ENCODE measurements at places on chromosomes 3 and 15.

DNA sequence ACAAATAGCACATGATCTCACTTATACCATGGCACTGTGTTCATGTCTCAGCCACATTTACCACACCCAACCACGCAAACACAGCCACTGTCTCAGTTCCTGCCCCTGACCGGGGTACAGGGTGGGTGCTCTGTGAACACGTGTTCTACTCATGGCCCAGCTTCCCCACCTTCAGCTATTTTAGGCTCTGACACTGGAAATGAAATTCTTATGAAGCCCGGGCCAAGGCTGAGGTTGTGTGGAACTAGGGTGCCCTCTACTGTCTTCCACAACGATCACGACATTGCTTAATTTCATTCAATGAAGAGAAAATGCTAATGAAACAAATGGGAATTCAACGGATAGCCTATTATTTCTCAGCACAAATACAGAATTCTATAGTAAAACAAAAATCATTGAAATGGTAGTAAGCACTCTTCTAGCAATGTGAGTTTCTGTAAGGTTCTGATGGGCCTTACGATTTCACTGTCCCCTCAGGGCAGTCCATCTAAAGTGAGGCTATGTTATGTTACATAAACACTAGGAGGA is 2.1 kb upstream of the GABRA5 start:
- no peak for DNase-seq

- DNase-seq: no peak
Observed at GRCh38 chr15:64697911-64698369, 77.4 kb downstream of the RBPMS2 start.

GRCh38 chr15:63054985-63055384 is 12.4 kb downstream of the TPM1 start:
- DNase-seq: no peak

GRCh38 chr3:30551927-30552326 is 54.5 kb upstream of the TGFBR2 start:
- no peak for DNase-seq

DNA sequence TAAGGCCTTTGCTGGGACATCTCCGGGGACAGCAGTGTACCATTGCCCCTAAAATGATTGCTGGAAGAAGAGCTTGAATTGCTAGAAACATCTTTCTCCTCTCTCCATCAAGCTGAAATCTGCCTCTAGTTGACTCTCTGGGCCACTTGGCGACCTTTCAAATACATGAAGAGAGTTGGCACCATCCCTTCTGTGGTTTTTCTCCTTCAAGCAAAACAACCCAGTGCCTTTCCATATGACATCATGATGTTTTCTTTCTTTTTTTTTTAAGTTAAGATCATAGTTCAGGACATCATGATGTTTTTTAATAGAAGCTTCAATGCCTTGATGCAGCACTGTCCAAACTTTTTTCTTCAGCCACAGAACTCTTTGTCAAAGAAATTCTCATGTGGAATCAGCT is 144.0 kb upstream of the PTPRG start:
- DNase-seq: no peak

DNA sequence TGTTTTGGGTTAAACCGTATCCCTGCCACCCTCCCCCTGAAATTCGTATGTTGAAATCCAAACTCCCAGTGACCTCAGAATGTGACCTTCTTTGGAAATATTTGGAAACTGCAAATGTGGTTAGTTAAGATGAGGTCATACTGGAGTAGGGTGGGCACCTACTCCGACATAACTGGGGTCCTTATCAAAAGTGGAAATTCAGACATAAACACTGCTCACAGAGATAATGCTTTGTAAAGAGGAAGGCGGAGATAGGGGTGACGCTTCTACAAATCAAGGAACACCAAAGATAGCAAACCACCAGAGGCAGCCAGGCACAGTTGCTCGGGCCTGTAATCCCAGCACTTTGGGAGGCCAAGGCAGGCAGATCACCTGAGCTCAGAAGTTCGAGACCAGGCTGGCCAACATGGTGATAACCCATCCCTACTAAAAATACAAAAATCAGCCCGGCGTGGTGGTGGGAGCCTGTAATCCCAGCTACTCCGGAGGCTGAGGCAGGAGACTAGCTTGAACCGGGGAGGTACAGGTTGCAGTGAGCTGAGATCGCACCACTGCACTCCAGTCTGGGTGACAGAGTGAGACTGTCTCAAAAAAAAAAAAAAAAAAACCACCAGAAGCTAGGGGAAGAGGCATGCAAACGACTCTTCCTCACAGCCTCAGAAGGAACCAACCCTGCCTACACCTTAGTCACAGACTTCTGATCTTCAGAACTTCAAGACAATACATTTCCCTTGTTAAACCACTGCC is 51.1 kb upstream of the CHD2 start:
- DNase-seq: peak; percentile 7

- no peak for DNase-seq
Observed at GRCh38 chr3:20322085-20322484, 136.1 kb upstream of the SGO1 start.

GRCh38 chr15:35657679-35658311 is 111.8 kb upstream of the DPH6 start:
- no peak for DNase-seq

- DNase-seq: no peak
Observed at GRCh38 chr3:44467241-44467640, 10.2 kb downstream of the ZNF445 start.

DNA sequence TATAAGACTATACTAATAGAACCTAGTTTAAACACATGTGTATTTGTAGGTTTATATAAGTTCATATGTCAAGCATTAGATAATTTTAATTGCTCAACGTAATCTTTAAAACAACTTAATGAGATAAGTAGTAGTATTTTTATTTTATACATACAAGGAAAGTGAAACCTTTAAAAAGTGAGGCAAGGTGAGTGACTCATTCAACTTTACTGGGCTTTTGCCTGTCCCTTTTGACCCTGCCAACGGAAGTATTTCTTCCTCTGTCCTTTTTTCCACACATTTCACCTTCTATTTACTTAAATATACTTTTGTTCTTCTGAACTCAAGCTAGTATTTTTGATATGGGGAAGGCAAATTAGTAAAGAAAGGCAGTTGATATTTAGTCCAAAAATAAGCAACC is 78.5 kb downstream of the KBTBD8 start:
- DNase-seq: no peak

GRCh38 chr3:114307222-114307830 is 13.5 kb downstream of the TIGIT start:
- DNase-seq: no peak

- DNase-seq: no peak
Observed at GRCh38 chr3:31132132-31132769, 237.8 kb upstream of the GADL1 start.

- no peak for DNase-seq
Observed at GRCh38 chr3:47283193-47283537, 421 bp downstream of the KLHL18 start.

DNA sequence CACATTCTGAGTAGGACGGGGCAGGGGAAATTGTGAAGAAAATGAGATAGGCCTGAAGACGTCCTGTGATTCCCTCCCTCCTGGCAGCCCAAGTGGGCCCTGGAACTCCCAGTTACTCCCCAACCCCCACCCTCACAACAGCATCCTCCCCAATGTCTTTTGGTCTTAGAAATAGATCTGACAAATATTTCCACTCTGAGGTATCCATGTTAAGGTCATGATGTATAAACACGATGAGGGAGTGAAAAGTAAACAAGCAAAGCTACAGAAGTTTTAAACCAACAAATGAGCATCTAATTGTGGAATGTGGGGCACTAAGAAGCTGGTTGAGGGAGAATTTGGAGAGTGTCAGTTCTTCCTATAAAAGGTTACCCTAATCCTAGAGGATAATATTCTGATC is 103.7 kb upstream of the AADACL2 start:
- no peak for DNase-seq

DNA sequence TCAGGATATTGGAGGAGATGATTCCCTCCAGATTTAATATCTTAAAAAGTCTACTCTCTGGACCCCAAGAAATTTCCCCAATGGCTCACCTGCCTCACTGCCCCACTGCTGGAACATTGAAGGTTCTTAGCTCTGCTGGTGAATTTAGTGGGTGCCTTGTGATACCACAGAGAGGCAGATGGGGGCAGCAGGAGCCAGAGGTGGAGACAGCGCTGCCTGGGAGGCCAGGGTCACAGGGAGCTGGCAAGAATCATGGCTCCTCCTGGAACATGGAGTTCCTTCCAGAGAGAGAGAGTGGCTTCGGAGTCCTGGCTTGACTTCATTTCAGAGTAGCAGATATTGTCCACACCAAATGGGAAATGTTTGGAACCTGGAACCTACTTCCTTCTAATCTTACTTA is 263.5 kb upstream of the CFAP20DC start:
- DNase-seq: no peak

DNA sequence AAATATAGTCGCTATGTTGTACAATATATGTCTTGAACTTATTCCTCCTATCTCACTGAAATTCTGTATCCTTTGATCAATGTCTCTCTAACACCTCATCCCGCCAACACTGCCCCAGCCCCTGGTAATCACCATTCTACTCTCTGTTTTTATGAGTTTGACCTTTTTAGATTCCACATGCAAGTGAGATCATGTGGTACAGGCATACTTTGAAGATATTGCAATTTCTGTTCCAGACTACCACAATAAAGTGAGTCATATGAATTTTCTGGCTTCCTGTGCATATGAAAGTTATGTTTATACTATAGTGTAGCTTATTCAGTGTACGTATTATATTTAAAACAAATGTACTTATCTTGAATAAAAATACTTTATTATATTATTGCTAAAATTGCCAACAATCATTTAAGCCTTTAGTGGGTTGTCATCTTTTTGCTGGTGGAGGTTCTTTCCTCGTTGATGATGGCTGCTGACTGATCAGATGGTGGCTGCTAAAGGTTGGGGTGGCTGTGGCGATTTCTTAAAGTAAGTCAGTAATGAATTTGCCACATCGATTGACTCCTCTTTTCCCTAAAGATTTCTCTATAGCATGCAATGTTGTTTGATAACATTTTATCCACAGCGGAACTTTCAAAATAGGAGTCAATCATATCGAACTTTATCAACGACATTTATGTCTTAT is 257.2 kb downstream of the NFKBIZ start:
- DNase-seq: no peak

DNA sequence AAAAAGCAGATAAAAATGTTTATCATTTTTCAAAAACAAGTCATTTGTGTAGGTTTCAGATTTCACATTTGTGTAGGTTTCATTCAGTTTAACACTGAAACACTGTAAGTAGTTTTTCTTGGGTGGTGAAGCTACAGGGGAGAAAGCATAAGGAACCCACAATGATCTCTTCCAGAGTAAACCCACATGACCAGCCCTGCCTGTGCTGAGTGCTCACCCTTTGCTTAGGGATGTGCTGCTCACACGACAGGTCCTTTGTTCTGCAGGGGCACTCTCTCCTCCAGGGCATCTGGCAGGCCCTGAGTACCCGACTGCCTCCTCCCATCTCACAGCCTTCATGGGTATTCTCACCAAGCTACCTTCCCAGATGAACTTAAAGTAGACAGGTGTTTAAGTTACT is 28.9 kb downstream of the ZXDC start:
- no peak for DNase-seq

DNA sequence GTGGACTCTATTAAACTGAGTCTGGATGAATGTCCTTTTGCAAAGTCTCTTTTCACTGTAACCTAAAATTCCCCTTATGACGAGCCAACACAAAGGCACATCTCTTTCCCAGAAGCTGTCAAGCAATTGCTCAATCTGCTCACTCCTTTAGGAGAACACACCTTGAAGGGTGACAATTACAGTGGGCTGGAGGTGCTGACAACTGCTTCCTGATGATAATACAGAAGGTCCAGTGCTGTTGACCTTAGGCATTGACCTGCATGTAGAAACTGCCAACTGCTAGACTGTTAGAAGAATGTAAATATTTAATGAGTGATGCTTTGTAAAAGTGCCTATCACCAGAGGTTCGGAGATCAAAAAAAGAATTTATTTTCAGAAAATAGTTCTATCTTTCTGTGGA is 757.7 kb downstream of the GRM7 start:
- DNase-seq: no peak

- no peak for DNase-seq
Observed at GRCh38 chr3:129207479-129207878, 23.8 kb upstream of the CNBP start.

DNA sequence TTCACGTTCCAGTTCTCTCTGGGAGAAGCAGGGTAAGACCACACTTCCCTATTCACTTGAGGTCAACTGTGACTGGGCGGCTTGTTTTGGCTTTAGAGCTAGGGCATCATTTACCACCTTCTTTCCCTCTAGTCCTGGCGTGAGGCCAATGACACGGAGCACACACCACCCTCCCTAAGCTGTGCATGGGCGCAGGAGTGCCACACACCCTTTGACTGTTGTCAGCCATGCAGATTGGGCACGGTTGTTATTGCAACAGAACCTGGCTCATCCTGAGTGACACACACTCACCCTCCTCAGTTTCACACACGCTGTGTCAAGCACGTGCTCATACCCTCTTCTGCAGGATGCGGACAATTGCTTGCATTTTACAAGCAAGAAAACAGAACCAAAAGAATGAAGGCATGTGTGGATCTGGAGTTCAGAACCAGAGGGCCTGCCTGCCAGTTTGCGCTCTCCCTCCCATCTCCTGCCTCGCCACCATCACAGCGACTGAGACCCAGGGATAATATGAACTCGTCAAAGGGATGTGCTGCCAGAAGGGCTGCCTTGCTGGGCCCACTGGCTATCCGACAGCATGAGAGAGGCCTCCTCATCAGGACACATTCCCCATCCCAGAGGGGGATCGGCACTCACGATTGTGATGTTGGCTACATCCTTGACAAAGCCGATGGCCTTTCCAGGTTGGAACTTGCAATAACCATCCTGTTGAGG is 17.6 kb downstream of the CTSH start:
- no peak for DNase-seq

DNA sequence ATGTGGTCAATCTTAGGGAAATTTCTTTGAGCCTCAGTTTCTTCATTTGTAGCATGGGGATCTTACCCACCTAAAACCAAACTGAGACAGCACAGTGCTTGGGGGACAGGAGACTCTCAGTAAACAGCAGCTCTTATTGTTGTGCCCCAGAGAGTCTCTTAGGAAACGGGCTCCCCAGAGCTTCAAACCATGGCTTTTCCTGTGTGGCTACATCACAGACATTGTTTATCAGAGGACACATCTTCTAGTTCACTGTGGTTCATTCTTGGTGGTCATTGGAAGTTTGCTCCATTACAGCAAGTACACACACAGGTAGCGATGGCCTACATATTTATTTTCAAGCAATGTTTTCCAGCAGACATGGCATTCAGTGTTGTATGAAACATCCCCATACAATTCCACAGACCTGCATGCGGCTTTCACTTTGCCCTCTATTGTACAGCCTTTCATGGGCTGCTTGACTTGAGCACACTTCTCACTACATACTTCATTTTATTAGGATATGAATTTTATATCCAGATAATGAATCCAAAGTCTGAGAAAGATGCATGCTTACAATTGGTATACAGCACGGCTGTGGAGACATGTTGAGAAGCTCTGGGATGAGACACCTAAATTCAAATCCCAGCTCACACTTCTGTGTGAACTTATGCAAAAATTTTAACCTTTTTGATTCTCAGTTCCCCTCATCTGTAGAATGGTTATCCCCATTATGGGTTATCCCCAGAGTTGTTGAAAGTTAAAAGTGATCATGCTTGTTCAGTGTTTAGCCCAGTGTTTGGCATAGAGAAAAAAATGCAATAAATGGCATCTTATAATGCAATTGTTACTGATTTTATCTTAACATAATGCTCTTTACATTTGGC is 84.8 kb upstream of the ICE2 start:
- DNase-seq: no peak

- no peak for DNase-seq
Observed at GRCh38 chr3:111326144-111326995, 215.6 kb upstream of the CD96 start.

- DNase-seq: no peak
Observed at GRCh38 chr3:71900057-71900456, 115.1 kb upstream of the PROK2 start.

Data from activated T-cell treated with anti-CD3 and anti-CD28 coated beads for 1 hour (primary cell).